ENCODE measurements at places on chromosomes 5 and 9.
A peak's percentile ranks its signal among the peaks of the same experiment; 100 is the strongest.

DNA sequence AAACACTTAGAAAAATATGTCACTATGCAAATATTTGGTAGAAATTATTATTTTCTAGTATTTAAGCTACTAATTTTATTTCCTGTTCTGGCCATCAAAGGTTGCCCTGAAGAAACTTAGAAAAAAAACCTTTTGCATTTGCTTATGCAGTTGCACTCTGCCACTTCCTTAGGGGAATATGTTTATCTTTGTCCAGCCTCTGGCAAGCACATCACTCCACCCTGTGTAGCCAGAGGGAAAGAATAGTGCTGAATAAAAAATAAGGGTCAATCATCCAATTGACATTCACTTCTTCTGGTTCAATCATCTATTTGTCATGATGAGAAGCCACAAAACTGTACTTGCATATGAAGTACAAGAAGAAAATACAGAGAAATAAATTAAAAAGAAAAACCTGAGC lies 72.8 kb downstream of the CETN3 start:
- no peak for DNase-seq

DNA sequence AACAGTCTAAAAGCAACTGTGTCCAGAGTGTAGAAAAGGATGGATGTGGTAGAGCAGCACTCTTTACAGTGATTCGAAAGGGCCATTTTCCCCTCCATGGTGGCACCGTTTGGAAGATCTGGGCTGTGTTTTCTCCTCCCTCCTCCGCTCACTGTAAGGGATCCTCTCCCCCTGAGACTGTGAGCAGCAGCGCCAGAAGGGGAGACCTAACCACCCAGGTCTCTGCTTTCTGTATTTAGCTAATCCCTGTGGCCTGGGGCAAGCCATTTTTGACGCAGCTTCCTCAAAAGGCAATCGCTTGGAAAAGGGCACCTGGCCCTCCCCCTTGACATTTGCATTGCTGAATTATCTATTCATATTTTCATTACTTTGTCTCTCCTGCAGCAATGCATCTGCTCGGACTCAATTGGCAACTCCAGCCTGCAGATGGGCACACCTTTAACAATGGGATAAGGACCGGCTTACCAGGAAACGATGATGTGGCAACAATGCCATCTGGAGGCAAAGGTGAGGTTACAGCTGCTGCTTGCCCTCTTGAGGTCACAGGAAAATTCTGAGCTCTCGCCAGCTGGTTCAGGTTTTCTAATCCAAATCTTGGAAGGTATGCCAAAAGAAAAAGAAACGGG lies 244.3 kb upstream of the WWC1 start:
- peak; percentile 6 for DNase-seq

- no peak for DNase-seq
Measured at GRCh38 chr5:83102364-83102980, 25.1 kb downstream of the XRCC4 start.

DNA sequence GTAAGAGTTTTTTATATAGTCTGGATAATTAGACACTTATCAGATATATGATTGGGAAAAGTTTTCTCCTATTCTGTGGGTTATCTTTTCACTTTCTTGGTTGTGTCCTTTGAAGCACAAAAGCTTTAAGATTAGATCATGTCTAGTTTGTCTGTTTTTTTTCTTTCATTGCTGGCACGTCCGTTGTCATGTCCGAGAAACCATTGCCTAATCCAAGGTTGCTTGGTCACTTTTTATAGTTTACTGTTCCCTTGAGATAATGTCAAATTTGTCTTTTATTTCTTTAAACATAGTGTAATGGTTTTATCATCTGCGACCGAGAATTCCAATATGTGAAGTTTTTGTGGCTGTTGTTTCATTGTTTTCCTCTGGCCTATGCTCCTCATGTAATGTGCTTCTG lies 28.8 kb downstream of the GARNL3 start:
- DNase-seq = no peak

DNA sequence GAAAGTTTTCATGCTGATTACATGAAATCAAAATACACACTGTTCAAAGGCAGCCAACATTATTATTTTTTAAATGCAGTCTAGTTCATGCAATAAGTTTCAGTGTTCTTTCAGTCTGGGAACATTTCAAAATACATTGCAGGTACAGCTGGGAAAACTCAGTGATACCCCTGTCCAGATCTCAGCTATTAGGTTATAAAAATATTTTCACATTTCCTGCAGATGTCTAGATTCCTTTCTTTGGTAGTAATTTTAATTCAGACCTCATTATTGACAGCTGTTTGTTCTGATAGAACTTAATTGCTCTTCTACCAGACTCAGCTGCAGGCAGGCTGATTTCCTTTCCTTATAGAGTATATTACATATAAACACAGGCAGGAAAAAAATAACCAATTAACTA lies 556.8 kb upstream of the DMAC1 start:
- DNase-seq = no peak

GRCh38 chr9:94082553-94082952 lies 1.7 kb upstream of the PTPDC1 start:
- no peak for DNase-seq

DNA sequence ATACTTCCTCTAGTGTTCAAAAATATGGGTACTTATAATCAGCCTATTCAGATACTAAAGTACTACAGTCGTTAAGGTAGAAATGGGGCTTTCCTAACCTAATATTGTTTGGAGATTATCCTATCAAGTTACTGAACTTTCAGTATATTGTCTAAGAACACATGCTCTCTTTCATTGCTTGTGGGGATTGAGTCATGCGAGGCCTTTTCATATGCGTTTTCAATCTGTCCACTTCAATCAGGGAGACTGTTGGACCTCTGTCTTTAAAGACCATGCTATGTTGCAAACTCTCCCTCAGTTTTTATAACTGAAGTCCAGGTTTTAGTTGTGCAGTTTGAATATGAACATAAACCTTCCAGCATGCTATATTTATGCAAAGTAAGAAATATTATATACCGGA lies 15.0 kb downstream of the PRR16 start:
- no peak for DNase-seq

DNA sequence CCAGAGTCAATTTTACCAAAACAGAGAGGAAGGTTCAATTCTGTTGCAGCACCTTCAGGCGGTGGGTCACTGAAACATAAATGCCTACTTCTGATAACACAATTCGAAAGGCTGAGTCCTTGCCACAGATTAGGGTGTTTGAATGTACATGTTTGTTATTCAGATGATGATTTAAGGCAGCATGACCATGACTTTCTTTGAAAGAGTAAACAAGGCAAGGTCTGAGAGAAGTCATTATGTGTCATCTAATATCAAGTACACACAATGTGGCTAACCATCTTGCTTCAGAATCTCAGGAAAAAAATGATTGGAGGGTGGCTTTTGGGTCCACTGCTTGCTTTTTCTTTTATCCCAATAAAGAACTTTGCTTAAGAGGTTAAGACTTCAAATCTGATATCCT lies 457.5 kb downstream of the TAF11L14 start:
- no peak for DNase-seq

DNA sequence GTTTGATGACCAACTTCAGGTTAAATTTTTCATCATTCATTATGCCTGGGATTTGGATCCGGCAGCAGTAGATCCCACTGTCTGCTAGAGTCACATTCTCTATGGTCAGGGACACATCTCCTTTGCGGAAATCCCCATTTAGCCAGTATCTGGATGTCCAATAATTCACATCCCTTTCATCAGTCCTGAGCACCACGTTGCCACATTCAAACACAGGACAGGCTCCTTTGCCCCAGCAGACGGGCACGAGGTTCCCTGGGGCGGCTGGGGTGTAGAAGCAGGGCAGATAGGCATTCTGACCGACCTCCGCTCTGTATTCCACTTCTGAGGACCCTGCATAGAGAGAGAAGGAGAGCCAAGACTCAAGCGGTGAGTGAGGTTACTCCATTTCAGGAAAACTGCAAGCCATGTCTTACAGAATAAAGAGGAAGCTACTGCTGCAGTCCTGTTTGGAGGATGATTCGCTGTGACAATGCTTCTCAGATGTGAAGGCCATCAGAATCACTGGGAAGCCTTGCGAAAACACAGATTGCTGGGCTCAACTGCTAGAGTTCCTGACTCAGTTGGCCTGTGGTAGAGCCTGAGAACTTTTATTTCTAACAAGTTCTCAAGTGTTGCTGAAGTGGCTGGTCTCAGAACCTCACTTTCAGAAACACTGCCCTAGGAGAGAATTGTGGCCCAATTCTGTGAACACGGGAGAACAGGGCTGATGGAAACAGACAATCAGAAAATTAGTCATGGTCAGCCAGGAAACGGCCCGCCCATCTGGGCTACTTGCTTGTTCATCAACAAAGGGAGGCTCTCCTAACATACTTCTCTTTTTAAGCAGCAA lies 2.0 kb downstream of the HAVCR2 start:
- DNase-seq = peak; percentile 89

Measured in CD14-positive monocyte (primary cell).